ENCODE measurements at places on chromosomes 11 and 22.
A peak's percentile ranks its signal among the peaks of the same experiment; 100 is the strongest.

DNA sequence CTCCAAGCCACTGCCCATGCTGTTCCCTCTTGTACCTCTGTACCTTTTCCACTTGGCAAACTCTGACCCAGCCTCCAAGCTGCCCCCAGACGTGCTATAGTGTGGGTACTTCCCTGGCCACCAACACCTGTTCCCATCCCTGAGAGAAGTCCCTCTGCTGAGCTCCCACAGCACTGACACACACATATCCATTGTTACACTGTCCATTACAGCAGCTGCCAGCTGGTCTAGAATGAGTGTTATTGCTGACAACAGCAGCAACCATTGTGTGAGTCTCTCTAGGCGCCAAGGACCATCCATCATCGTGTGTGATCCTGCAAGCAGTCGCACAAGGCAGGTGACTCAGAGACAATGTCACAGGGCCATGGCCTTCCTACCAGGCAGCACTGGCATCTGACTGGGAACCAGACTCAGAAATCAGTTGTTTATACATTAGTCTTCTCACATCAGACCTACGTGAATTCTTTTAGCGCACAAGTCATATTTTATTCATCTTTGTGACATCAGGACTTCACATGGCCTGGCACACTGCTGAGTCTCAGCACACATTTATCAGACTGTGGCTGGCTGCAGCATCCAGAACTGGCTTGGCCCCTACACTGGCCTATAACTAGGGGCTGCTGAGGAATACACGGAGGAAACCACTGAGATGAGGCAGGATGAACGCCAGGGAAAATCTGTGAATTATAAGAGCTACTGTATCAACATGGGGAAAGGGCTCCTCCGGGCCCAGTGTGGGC lies 56.4 kb downstream of the SGSM3 start:
- DNase-seq, result no peak

GRCh38 chr11:17607591-17608570 lies 60.8 kb downstream of the OTOG start:
- DNase-seq, result no peak

DNA sequence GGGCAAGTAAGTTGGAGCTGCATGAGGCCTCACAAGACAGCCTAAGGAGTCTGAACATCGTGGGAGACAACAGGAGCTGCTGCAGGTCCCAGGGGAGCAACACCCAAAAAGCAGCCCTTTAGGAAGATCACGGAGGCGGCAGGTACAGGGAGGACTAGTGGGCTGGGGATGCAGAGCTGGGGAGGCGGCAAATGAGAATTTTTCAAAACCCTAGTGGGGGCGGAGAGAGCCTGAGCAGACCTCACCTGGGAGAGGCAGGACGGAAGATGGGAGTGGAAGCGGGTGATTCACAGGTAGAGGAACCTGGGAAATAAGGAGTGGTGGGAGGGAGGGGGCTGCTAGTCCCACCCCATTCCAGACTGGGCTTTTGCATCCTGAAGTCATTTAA lies 42.1 kb downstream of the DKK3 start:
- no peak for DNase-seq

GRCh38 chr11:75142714-75143419 lies 8.0 kb upstream of the SLCO2B1 start:
- DNase-seq, result peak; percentile 93

GRCh38 chr22:43967069-43967468 lies 11.8 kb downstream of the SAMM50 start:
- DNase-seq, result no peak

DNA sequence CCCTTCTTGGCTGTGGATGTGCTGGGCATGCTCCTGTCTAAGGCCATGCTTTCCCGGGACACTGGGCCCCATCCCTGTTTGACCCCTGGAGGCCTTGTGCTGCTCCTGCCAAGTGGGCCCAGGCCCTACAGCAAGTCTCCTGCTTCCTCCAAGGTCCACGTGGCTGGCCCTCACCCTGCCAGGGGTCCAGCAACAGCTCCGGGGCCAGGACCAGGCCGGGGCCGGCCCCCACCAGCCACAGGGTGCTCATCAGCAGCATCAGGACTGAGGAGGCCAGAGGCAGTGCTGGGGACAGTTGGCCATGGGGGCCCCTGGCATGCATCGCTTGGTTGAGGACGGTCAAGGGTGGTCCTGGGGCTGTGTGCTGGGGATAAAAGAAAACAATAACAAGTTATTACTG lies 2.5 kb downstream of the RHBDD3 start:
- DNase-seq, result no peak

DNA sequence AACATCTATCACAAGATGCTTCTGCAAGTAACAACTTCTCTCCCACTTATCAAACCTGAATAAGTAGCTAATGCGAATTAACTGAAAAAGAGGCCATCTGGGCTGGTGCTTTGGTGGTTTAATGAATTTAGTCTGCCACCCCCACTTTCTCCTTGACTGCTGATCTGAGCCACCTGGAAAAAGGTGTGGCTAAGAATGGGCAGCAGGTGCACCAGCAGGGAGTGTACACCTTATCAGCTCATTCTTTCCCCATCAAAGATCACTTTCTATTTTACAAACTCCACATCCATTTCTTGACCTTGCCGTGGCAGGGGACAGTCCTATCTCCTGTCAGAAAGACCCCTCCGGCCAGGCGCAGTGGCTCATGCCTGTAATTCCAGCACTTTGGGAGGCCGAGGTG lies 6.5 kb downstream of the RFPL3 start:
- DNase-seq, result no peak
